ENCODE measurements at places on chromosomes 4 and X. TPM values are rescaled to one million over a fixed set of nuclear protein-coding genes. Genes with fewer than 3 reads are reported as not detected.

The ATP8A1 gene
- total RNA-seq: 23.1 TPM

The RTL3 gene
- 0.17 TPM for total RNA-seq

The F8A3 gene
- total RNA-seq: 8.3 TPM

The TAF7L gene
- not detected for total RNA-seq

The MAGEE2 gene
- total RNA-seq: not detected

The NPNT gene
- 4.4 TPM for total RNA-seq

Measured in heart right ventricle (tissue), 16 donors.